Kidney capillary endothelial cell (primary cell): ENCODE measurements at places on chromosomes 12 and 14.

DNA sequence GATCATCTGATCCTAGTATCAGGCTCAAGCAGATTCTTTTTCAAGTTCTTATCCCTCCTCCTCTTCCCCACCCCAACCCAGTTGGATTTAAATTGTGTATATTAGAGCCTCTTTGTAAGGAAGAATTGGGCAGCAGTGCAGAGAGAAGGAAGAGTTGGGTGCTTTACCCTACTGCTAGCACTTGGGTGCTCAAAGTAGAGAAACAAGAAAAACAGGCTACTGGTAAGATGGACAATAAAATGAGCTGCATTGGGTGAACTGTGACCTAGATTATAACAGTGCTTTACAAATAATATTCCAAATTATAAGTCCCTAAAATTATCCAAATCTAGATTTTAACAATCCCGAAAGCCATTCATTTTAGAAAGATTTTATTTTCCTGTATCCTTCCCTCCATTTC is 363.4 kb upstream of the GARIN6 start:
- no peak for DNase-seq

DNA sequence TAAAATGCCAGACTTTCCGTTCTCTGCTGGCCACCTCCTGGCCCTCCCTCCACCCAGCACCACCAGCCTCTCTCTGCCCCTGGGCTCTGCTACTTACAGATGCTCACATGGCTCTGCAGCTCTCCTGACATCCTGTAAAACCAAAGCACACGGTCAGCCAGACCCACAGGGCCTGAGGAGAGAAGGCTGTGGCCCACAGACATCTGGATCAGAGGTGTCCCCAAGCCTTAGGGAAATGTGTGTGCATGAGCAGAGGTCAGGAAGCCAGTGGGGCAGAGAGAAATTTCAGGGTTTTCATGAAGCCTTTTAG is 11.5 kb downstream of the KRT77 start:
- DNase-seq = no peak

DNA sequence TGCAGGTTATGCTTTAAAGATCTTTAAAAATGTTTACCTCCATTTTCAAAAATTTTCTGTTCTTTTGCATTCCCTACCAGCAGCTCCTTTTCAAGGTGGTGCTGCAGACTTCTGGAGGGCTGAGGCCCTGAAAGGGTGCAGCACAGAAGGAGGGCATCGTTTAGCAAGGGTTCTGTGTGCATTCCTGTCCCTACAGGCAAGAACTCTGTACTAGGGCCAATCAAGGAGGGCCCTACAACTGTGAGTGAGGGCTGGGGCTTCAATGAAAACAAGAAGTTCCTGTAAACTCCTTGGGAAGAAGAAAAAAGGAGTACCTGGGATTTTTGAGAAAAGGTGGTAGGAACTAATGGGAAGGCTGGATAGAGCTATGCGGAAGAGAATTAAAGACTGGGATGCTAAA is 50.7 kb upstream of the CSRP2 start:
- no peak for DNase-seq

DNA sequence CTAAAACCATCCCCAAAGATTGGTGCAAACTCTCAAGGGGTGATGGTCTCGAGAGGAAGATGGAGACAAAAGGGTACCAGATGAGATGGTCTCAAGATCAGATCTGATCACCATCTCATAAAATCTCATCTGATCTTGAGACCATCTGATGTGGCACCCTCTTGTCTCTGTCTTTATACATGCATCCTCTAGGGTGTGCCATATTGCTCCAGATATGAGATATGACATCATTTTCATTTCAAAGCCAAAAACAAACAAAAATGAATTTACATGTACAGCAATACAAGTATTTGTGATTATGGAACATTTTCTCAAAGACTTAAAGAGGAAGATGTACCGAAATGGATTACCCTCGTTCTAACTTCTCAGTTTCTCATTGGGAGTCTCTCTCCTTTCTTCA is 787.2 kb downstream of the GALC start:
- DNase-seq = no peak

DNA sequence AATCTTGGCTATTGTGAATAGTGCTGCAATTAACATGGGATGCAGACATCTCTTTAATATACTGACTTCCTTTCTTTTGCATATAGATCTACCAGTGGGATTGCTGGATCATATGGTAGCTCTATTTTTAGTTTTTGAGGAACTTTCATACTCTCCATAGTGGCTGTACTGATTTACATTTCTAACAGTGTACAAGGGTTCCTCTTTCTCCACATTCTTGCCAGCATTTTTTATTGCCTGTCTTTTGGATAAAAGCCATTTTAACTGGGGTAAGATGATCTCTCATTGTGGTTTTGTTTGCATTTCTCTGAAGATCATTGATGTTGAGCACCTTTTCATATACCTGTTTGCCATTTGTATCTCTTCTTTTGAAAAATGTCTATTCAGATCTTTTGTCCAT is 8.4 kb downstream of the AMDHD1 start:
- DNase-seq = no peak

- DNase-seq = peak; percentile 43
Measured at GRCh38 chr12:124399622-124400021, 104.7 kb downstream of the RFLNA start.

DNA sequence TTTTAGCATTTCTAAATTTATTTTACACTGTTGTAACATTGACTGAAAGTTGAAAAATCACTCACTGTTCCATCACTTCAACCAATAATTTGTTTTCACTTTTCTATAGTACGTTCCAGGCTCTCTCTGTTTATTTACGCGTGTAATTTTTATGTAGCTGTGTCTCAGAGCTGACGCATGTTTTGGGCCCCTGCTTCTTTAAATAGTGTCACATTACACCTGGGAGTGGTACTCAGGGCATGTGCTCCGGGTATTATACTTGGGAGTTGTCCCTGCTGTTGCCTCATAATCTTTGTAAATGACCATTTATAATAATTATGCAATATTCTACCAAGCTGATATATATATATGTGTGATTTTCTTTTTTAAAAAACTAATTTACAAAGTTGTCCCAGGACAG is 132.8 kb upstream of the CPM start:
- DNase-seq = no peak

DNA sequence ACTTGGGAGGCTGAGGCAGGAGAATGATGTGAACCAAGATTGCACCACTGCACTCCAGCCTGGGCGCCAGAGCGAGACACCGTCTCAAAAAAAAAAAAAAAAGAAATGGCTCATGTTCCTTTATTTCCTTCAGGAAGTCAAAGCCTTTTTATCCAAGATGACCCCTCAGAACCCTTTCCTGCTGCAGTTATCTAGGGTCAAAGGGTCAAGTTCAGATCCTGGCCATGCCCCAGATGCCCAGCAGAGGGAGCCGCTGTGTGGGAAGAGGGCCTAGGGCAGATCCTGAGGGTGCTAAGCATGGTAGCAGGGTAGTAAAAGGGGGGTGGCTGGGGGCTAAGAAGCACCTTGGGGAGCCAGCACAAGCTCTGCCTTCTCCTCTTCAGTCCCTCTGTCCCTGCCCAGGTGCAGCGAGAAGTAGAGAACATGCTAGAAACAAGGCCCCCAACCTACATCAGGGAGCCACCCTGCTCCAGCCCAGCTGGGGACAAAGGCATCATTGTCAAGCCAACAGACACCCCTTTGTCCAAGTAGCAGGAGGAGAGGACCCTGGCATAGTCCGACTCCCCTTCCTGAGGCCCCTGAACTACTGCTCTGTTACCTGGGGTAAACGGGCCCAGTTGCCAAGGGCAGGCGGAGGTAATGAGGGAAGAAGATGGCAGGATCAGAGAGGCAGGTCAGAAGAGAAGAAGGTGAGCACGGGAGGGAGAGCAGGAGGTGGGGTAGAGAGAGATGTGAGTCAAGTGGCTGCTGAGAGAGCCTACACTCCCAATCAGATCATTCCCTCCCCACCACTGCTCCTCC is 6.5 kb downstream of the NFE2 start:
- no peak for DNase-seq

DNA sequence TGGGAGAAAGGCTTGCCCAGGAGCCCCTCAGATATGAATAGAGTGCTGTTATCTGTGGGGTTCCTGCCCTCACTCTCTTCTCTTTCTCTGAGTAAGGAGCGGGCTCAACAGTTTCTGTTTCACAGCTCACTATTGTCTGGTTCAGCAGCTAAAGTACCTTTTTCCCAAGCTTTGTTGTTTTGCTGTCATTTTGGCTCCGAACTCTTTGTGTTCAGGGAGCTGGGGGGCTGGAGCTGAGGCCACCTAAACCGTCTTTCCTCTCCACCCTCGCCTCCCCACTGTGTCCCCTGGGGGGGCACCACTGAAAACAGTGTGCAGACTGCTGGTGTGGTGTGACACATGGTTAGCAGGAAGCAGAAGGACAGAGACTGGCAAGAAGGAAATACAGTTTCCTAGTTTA is 51.4 kb downstream of the FBXW8 start:
- DNase-seq = no peak

GRCh38 chr14:92143309-92143708 is 21.5 kb downstream of the CPSF2 start:
- DNase-seq = no peak

DNA sequence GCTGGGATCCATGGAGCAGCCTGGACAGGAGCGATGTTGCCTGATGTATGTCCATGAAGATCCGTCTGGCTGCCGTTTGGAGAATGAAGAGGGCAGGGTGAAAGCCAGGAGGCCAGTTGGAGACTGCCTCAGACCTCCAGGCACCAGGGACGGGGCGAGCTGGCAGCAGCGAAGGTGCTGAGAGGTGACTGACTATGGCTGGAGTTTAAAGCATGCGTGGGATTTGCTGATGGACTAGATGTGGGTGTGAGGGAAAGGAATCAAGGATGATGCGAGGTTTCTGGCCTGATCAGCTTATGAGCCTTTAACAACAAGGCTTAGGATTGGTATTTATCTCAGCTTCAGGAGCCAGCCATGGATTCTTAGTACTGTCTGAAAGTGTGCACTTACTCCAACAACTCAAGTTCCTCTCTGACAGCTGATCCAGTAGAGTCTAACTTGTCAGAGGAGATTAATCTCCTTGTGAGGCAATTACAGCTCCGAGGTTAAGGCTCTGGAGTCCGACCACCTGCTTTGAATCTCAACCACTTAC is 49.4 kb downstream of the DYNC1H1 start:
- DNase-seq = no peak

GRCh38 chr12:91511795-91512420 is 329.3 kb upstream of the DCN start:
- no peak for DNase-seq

DNA sequence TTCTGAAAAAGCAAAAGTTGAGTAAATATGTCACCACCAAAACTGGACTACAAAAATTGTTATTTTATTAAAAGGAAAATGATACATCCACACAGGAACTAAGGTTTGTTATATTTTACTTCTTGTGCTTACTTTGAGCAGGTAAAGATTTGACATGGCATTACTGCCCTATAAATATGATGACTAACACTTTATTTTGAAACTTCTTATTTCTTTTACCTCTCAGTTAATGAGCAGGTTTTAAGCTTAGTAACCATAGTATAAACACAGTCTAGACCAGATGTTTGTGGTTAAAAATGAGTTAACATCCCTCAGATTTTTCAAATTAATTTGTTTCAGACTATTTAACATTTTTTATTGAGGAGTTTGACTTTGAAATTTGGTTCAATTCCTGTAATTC is 862.5 kb upstream of the USP15 start:
- DNase-seq = no peak

- no peak for DNase-seq
Measured at GRCh38 chr12:92088805-92089204, 56.8 kb downstream of the BTG1 start.

DNA sequence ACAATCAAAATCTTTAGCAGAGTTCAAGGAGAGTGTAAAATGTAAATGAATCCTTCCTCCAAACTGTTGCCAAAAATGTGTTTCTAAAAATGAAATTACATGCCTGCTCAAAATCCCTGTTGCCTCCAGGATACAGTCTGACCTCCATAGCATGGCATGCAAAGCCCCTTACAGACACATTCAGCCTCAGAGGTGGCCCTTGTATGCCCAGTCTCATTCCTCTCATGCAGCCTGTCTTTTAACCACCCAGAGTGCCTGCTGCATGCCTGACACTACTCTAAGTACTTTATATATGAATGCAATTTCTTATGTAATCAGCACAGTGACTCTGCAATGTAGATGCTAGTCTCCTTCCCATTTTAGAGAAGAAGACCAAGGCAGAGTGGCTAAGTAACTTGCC is 24.4 kb upstream of the PTPRQ start:
- no peak for DNase-seq

GRCh38 chr14:101471723-101472517 is 89.4 kb upstream of the DIO3 start:
- DNase-seq = no peak

- DNase-seq = peak; percentile 71
Measured at GRCh38 chr14:58639842-58640484, 2.2 kb downstream of the DACT1 start.

DNA sequence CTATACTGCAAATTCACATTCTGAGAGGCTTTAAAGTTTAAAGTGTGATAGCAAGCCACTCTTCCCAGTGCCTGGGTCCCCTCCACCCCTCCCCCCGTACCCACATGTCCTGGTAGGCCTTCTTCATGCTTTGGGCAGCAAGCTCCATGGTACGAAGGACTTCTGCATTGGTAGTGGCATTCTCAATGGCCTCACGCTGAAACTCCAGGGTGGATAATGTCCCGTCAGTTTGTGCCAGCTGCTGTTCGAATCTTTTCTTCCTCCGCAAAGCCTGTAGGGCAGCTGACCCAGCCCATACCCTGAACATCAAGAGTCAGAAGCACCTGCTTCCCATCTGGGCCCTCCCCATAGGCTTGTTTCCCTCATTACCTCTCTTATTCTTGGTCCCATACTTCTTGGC is 2.0 kb downstream of the CHMP4A start:
- no peak for DNase-seq

GRCh38 chr14:20262642-20263128 is 23.6 kb downstream of the OR11H4 start:
- peak; percentile 0 for DNase-seq

GRCh38 chr14:66501592-66501991 is 6.4 kb upstream of the GPHN start:
- no peak for DNase-seq

- DNase-seq = no peak
Measured at GRCh38 chr14:22178333-22178839, 410.6 kb downstream of the DAD1 start.

DNA sequence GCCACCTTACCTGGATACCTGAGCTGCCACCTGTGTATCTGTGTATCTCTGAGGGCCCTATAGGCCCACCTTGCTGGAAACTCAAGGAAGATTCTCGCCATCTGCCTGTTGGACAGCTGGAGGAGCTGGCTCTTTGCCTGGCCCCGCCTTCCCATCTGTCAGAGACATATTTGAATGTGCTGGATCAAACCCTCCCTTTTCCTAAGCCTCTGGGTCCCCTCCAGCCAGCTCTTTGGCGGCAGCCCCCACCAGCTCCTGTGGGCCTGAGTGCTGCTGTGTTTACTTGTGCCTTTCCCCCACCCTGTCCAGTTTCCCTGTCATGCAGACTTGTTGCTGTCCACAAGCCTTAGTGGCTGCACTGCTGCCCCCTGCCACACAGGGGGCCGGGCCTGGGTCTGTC is 55.9 kb upstream of the SRSF5 start:
- DNase-seq = no peak

GRCh38 chr12:27085654-27086053 is 3.3 kb upstream of the C12orf71 start:
- DNase-seq = no peak

GRCh38 chr14:68978172-68978911 is 760 bp downstream of the ACTN1 start:
- no peak for DNase-seq

- no peak for DNase-seq
Measured at GRCh38 chr12:41473441-41473840, 285.3 kb downstream of the PDZRN4 start.

GRCh38 chr14:75453817-75454434 is 26.1 kb downstream of the JDP2 start:
- no peak for DNase-seq

GRCh38 chr12:18926188-18926587 is 188.3 kb downstream of the CAPZA3 start:
- DNase-seq = no peak
